Ascending aorta (tissue), 2 donors: ENCODE measurements at places on chromosomes 11 and 22.

DNA sequence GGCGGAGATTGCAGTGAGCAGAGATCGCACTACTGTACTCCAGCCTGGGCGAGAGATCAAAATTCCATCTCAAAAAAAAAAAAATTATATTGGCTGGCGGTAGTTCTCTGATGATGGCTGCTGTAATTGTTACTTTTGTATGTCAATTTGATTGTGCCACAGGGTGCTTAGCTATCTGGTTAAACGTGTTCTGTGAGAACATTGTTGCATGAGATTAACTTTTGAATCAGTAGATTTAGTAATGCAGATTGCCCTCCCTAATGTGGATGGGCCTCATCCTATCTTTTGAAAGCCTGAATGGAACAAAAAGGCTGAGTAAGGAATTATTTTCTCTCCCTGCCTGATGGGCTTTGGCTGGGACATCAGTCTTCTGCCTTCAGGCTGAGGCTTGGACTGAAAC, 654.2 kb downstream of the OPCML start:
- no peak for DNase-seq

DNA sequence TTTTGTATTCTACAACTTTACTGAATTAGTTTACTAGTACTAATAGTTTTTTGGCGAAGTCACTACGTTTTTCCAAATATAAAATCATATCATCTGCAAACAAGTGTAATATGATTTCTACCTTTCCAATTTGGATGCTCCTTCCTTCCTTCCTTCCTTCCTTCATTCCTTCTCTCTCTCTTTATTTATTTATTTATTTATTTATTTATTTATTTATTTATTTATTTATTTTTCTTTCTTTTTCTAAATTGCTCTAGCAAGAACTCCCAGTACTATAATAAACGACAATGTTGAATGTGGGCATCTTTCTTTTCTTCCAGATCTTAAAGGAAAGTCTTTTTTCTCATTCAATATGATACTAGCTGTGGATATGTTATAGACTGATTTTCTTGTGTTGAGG, 656.0 kb upstream of the LUZP2 start:
- DNase-seq = no peak

GRCh38 chr11:34238533-34238932, 119.3 kb downstream of the ABTB2 start:
- no peak for DNase-seq

GRCh38 chr11:69516526-69516925, 35.1 kb downstream of the LINC01488 start:
- no peak for DNase-seq

DNA sequence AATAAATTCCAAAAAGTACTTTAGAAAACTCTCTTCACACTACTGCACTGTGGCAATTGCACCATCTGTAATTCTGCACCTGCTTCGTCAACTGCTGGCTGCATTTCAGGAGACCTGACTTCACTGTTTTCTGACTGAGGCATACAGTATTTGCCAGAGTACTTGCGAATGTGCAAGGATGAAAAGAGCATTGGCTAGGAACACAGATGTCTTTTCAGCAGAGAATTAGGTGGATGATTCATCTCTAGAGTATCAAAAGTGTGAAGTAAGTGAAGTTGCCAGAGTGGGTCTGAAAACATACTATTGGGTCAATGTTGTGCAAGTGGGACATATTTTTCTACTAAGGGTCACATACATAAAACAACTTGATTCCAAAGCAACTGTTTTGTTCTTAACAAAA, 427.5 kb upstream of the CCDC90B start:
- DNase-seq = no peak

DNA sequence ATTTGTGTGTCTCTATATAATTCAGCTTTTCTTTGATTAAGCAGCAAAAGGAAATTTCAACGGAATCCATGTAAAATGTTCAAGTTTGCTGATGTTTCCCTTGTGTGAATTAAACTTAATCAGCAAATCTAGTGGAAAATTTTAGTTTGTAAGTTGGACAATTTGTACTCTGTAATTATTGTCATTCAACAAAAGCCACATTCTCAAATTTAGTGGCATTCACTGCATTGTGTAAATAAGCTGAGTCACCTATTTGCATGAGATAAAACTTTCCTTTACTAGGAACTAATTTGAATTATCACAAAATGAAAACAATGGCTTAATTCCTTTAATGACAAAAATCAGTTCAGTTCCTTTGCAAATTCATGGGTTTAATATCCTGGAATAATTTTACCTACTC, 784.2 kb upstream of the CCDC179 start:
- no peak for DNase-seq

DNA sequence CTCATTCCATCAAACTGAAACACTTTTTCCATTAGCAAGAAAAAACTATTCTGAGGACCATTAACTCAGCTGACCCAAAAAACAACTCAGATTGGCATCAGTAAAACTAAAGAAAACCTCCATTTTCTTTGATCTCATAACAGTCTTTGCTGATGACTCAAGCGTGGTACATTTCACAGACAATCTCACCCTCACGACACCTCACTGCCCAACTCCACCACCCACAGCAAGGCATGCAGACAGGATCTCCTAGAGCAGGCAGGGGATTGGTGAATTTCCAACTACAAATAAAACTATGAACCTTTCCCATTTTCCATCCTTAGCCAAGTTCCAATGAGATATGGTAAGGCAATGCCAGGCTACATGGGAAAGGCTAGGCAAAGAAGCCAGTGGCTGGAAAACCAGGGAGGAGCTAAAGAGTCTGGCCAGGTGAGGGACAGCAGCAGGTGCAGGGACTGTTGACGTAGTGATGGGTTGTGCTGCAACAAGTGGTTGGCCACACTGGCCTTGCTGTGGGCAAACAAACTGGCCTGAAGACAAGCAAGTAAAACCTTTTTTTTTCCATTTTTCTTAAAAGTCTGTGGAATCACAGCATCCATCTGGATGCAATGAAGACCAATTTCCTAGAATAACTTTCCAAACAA, 97.2 kb downstream of the SERGEF start:
- DNase-seq = no peak

DNA sequence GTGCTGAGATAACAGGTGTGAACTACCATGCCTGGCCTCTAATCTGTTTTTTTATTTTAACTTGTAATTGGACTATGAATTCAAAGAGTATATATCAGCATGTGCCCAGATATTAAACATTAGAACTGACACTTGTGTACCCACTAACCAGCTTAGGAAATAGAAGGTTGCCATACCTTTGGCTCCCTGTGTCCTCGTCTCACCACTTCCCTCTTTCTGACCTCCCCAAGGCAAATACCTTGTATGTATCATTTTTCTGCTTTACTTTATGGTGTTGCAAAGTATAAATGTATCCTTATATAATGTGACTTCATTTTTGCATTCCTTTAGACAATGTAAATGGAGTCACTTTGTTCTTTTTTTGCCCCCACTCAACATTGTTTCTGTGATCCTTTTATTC, 9.1 kb downstream of the PPP6R3 start:
- DNase-seq = no peak

GRCh38 chr11:17527628-17527995, 16.6 kb downstream of the USH1C start:
- DNase-seq = no peak
